ENCODE measurements at places on chromosomes 16 and 17.

DNA sequence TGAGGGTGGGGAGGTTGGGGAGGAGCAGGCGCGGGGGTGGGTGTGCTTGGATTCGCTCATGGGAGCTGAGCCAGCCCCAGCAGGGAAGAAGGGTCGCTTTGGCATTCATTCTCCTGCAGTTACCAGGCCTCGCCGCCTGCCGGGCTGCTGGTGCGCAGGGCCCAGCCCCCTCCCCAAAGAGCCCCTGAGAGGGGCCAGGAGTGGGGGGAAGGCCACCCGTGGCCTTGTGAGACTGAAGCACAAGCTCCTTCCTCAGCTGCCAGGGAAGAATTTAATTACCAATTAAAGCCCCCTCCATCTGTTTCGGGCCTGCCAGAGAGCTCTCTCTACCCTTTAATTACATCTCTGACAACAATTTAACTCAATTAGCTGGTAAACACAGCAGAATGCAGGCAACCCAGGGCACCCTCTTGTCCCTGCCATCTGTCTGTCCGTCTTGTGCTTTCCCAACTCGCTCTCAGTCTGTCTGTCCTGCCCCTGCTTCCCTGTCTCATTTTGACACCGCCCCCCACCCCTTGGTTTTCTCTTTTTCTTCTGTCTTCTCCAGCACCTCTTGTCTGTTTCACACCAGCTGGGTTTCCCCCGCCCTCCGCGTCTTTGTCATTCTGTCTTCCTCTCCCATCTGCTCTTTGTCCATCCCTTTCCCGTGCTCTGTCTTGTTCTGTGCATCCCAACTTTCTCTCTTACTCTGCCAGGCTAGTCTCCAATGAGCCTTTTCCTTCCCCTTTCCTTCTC lies 32.7 kb downstream of the CDK5RAP3 start:
- no peak for DNase-seq

- no peak for DNase-seq
These were observed 14.3 kb upstream of the PHOSPHO1 start for GRCh38 chr17:49244839-49245238.

- no peak for DNase-seq
These were observed 6.9 kb downstream of the MYH10 start for GRCh38 chr17:8623591-8623990.

DNA sequence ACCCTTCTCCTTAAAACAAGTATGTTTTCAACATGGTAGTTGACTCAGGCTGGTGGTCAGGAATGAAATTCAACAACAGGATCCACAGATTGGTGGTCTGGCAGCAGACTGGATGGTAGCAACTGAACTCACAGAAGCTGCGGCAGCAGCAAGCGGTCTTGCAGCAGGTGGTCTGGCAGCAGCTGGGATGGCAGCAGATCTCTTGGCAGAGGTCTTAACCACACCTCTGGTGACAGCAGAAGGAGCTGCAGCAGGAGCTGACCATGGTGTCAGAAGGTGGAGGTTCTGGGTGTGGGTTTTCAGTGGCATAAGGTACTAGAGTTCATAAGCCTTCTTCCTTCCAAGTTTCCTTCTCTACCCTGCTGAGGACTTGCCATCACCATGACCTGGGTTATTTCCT lies 2.2 kb upstream of the KRTAP4-1 start:
- DNase-seq, result no peak

DNA sequence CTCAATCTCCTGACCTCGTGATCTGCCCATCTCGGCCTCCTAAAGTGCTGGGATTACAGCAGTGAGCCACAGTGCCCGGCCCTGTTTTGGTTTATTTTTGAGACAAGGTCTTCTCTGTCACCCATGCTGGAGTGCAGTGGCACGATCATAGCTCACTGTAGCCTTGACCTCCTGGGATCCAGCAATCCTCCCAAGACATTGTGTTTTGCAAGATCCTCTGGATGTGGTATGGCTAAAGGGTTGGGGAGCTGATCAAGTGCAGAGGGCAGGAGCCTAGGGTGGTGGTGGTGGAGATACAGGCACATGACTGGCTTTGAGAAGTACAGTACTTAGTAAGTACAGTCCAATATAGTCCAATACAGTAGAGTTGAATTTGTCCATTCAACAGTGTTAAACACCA lies 16.6 kb upstream of the TNS4 start:
- DNase-seq, result no peak

- DNase-seq, result no peak
These were observed 5.3 kb upstream of the FAAP100 start for GRCh38 chr17:81557276-81558114.

- DNase-seq, result no peak
These were observed 1503.7 kb downstream of the CDH11 start for GRCh38 chr16:63617990-63618763.

DNA sequence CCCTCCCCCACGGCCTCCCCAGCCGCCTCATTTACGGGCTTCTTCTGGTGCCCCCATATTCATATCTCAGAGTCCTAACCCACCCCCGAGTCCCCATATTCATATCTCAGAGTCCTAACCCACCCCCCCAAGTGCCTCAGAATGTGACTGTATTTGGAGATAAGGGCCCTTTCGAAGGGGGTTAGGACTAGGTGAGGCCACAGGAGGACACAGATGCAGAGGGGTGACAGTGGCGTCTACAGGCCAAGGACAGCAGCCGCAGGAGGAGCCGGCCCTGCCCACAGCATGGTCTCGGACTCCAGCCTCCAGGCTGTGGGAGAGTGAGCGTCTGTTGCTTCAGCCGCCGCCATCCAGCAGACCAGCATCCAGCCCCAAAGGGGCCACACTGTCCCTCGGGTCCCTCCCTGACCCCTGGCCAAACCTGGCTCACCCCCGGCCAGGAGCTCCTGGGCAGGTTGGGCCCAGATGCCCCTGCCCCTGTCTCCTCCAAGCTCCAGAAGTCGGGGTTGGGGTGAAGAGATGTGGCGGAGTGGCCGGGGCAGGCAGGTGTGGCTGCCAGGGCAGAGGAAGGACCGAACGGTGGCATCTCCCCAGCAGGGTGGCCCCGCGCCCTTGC lies 25.5 kb downstream of the CACNA1H start:
- DNase-seq, result no peak

DNA sequence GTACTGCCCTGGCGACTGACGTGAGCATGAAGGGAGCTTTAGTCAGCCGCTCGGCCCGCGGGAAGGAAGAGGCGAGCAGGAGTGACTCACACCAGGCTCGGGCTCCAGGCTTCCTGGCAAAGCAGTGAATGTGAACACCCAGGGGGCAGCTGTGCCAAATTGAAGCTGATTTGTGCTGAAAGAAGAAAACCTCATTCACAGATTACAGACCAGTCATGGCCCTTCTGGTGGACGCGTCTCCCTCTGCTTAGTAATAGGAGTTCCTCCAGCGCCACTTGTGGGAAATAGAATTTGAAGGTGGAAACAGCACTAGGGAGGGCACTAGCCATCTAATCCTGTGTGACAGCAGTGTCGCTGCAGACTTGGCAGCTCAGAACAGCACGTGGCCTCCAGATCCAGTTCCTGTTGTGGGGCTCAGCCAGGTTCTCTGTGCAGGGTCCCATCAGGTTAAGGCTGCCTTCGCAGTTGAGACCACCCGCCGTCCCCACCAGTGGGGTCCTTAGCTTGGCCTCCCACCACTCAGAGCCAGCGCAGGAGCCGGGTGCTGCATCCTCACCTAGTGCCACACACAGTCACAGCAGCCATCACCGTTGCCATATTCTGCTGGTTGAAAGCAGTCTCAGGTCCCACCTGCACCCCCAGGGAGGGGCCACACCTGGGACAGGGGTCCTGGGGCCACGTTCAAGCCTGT lies 164.5 kb upstream of the CHMP6 start:
- no peak for DNase-seq

DNA sequence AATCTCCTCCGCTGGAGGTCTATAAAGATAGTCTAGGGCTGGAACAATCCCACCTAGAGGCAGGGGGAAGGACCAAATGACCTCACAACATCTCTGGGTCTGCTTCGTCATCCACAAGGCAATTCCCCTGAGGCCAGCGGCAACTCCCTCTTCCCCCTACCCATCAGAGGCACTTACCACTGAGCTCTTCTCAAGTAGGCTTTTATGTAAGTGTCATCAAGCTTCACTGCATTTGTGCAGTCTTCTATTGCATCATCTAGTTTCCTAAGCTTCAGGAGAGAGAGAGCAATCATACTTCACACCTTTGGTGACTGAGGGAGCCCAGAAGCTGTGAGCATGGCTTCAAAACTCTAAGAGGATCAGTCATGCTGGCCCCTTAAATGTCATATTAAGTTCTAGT lies 21.0 kb downstream of the CNP start:
- peak; percentile 75 for DNase-seq

DNA sequence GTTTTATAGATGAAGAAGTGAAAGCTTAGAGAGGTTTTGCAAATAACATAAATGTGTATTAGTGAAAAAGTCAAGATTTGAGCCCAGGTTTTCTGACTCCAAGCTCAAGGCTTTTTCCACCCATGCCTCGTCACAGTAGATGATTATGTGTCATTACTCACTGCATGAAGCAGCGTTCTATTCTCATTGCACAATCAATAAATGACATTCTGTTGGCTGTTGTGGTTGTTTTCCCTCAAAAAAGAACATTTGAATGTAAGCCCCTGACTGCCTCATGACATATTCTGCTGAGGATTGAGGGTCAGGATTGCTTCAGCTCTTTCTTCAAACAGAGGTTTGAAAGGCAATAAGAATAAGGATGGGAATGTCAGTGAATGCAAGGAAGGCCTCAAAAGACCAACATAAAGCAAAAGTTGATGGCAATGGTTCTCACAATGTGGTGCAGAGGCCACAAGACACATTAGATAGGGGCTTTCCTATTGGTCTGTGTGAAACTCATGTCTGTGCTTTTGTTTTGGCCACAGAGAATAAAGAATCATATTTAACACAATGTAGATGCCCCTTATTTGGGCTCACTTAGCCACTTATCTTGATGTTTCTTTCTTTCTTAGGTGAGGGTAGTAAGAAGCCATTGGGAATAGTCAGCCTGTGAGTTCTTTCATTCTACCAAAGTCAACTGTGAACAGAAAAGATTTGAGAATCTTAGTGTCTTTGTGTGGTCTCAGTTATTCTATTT lies 5.4 kb upstream of the MMD start:
- DNase-seq, result no peak

DNA sequence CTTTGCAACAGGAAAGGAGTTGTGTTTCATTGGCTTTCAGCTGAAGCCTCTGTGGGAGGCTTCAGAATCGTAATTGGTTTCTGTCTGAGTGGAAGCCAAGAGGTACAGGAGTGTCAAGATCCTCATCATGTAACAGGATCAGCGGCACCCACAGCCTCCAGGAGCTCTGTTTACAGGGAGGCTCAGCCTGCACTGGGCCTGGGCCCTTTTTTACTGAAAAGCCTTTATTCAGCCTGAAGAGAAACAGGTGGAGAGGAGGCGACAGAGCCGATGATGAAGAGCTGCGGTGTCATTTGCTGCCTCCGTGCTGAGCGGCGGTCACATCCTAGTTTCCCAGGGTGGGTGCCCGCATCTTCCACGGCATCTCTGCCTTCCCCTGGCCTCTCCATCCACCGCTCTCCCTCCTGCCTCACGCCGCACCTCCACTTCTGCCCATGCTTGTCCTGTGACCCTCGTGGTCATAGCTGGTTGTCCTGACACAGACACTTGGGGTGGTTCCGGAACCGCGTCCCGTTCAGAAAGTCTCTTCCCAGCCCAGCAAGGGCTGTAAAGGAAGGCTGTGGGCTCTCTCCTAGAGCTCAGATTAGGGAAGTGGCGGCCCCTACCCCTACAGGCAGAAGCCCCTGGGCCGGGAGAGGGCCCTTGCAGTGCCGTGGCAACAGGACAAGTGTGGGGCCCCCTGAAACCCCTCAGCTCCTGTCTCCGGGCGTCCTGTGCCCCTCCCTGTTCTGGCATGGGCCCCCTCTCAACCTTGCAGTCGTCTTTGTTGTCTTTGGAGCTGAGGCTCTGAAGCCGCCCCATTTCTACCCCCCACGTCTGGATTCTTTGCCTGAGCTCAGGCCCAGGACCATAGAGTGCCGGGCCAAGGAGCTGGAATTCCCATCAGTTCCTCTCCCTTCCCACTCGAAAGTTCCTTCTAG lies 53.9 kb upstream of the CHMP6 start:
- no peak for DNase-seq

- DNase-seq, result no peak
These were observed 2.2 kb upstream of the ALOX15 start for GRCh38 chr17:4643676-4644075.

GRCh38 chr16:48137822-48138221 lies 18.0 kb downstream of the ABCC12 start:
- DNase-seq, result no peak

- no peak for DNase-seq
These were observed 8.4 kb upstream of the PLK1 start for GRCh38 chr16:23670137-23670776.

DNA sequence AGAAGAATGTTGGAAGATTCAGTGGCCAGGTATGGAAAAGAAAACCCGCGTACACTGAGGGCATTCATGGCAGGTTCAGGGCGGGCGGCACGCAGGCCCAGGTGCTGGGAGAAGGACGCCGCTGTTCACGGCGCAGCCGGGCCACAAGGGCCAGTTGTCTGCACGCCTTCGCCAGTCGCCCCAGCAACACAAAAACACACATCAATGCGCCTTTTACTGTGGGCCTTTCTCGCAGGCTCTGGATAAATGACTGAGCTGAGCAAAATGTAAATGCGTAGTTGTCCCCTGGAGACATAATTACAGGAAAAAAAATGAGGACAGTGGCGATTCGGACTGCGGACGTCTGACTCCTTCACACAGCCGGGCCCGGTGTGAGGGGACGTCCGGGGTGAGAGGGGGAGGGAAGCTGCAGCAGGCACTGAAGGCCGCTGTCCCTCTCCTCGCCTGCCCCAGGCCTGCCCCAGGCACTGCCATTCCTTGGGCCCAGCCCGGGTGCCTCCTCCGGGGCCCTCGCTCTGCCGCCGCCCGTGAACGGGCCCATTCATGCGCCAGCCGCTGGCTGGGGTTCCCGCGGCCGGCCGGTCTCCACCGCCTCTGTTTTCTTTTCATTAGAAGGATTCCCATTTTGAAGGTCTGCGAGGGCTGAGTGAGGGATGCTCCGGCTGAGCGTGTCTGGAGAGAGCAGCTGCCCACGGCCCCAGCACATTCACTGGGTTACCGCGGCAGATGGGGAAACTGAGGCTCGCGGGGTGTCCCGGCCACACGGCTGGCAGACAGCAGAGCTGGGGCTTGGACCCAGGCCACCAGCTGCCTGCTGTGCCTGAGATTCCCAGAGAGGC lies 6.5 kb upstream of the ZNF469 start:
- DNase-seq, result no peak
